ENCODE measurements at places on chromosomes 11 and 22.

GRCh38 chr22:50399751-50400331, 56.7 kb downstream of the PPP6R2 start:
- no peaks in the 10 kb centered on the region for H3K27me3 ChIP-seq
- H3K4me3 ChIP-seq = no peak overlapping the region
- peak; percentile 71 for DNase-seq
- peaks cover 6% of the 10 kb centered on the region for H3K36me3 ChIP-seq
- no peak overlapping the region for H3K27ac ChIP-seq

DNA sequence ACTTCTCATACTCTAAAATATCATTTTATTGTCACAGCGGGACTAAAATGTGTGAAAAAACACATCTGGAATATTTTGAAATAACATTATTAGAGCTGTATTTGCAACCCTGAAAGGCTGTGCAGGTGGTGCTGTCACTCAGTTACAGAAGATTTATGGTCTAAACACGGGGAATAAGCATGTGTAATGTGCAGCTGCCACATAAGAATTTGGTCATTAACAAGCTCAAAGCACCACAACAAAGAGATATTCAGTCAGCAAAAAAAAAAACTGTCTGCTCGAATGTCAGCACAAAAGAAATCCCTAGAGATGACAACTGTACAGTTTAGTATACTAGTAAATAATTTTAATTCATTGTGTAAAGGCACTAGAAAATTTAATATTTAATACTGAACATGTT, 31.3 kb downstream of the TMEM123 start:
- no peaks in the 10 kb centered on the region for H3K4me1 ChIP-seq
- no peaks in the 10 kb centered on the region for H3K36me3 ChIP-seq
- no peaks in the 10 kb centered on the region for H3K27me3 ChIP-seq
- H3K27ac ChIP-seq = no peak overlapping the region
- no peak for DNase-seq

- H3K36me3 ChIP-seq = no peaks in the 10 kb centered on the region
- no peak overlapping the region for H3K4me3 ChIP-seq
- H3K4me1 ChIP-seq = peaks cover 99% of the 10 kb centered on the region
- H3K27ac ChIP-seq = no peak overlapping the region
These were observed 100.3 kb upstream of the PITPNB start for GRCh38 chr22:28019360-28019759.

GRCh38 chr11:123161376-123162030, 33.5 kb downstream of the CLMP start:
- no peak overlapping the region for H3K4me3 ChIP-seq
- no peaks in the 10 kb centered on the region for H3K27me3 ChIP-seq
- peaks cover 44% of the 10 kb centered on the region for H3K4me1 ChIP-seq

GRCh38 chr22:28297504-28297903, 378.4 kb upstream of the PITPNB start:
- no peaks in the 10 kb centered on the region for H3K4me1 ChIP-seq
- H3K4me3 ChIP-seq = no peak overlapping the region
- 0 out of 2 replicates have a peak, but pooled peaks cover 4% of the 10 kb centered on the region for H3K36me3 ChIP-seq
- H3K27me3 ChIP-seq = no peaks in the 10 kb centered on the region

All from SK-N-SH (cell line).